ENCODE measurements at places on chromosomes 16 and 17. TPM values are rescaled to one million over a fixed set of nuclear protein-coding genes. Genes with fewer than 3 reads are reported as not detected.

Gene TNFRSF13B
- total RNA-seq, result not detected

Gene TAT
- not detected for total RNA-seq

Gene MMP28
- not detected for total RNA-seq

Gene KCTD19
- 0.20 TPM for total RNA-seq

Gene CDRT15L2
- not detected for total RNA-seq

Gene CCDC78
- 1.9 TPM for total RNA-seq

Gene HEXD
- total RNA-seq, result 60.6 TPM

Gene CLEC3A
- total RNA-seq, result not detected

Gene HOXB9
- total RNA-seq, result 0.88 TPM

Gene IKZF3
- total RNA-seq, result 37.9 TPM

Gene ATP6V0A1
- 8.6 TPM for total RNA-seq

Gene CSH1
- total RNA-seq, result not detected

Gene CES1
- 3.4 TPM for total RNA-seq

Gene TEKT5
- total RNA-seq, result not detected

Gene GP2
- not detected for total RNA-seq

Gene PRSS21
- total RNA-seq, result 3.0 TPM

Gene CACNA1H
- 0.83 TPM for total RNA-seq

Gene ABCC11
- not detected for total RNA-seq

Gene SLC25A39
- total RNA-seq, result 77.0 TPM

Gene UBALD2
- total RNA-seq, result 546 TPM

Gene WFIKKN1
- total RNA-seq, result 0.13 TPM

Gene TBC1D3
- total RNA-seq, result not detected

Gene SLC52A1
- total RNA-seq, result 0.65 TPM

Gene ERBB2
- 6.0 TPM for total RNA-seq

Gene DHRS7C
- total RNA-seq, result not detected
